ENCODE measurements at places on chromosomes 5 and 9.
A peak's percentile ranks its signal among the peaks of the same experiment; 100 is the strongest.

DNA sequence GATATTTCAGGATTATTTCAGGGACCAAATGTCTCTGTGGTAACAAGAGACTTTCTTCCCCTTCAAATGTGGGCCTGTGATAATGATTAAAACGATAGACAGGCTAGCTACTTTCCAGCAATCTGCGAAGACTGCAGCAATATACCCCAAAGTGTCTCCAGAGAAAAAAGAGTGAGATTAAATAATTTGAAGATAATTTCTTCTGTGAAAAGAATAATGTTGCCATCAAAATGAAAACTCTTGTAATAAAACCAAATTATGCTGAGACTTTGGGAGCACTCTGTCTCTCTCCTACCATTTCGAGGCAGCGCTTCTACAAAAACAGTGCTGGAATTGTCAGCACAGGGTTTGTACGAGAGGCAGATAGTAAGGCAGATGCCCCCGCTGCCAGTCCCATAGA, 104.2 kb upstream of the SPOCK1 start:
- DNase-seq, result no peak

DNA sequence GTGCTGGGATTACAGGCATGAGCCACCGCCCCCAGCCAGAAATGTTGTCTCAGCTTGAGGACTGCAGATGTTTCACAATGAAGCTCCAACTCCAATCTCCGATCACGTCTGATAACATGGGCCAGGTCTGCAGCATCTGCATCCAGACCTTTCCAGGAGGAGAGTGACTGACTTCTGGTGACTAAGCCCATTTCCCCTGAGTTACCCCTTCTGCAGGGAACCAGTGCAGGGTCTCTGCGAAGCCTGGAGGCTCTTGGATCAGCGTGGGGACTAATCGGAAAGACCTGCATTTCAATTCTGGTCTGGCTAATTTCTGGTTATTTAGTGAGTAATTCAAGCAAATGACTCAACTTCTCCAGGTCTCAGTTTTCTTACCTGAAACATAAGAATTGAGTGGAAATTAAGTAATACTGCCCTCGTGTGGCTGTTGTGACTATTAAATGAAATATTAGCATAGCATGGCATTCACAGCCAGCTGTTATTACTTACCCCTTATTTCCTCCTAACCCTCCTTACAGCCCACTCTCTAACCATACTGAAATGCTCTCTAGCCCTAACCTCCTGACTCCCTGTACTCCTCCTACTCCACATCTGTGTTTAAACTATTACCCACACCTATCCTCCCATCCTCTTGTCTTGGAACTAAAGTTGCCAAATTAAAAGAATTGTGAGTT, 2.2 kb upstream of the GNPDA1 start:
- DNase-seq, result peak; percentile 68

GRCh38 chr9:108085294-108085693, 595.7 kb upstream of the KLF4 start:
- DNase-seq, result no peak

DNA sequence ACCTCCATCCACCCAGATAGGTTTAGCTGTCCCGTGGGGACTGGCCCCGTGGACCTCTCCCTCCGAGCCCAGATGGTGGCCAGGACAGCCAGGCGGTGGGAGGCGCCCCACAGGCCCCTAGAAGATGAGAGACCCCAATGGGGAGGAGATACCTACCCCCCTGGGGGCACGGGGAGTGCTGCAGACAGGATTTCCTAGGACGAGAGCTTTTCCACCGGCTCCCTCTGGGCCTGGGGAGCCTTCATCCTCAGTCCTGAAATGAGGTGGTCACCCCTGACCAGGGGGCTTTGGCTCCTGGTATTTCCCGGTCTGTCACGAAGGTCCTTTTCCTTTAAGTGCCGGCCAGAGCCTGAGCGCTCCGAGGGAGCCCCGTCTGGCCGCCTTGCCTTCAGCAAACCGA, 46.8 kb downstream of the MRPL36 start:
- no peak for DNase-seq

GRCh38 chr5:66197764-66198405, 53.8 kb downstream of the SREK1 start:
- DNase-seq, result no peak

DNA sequence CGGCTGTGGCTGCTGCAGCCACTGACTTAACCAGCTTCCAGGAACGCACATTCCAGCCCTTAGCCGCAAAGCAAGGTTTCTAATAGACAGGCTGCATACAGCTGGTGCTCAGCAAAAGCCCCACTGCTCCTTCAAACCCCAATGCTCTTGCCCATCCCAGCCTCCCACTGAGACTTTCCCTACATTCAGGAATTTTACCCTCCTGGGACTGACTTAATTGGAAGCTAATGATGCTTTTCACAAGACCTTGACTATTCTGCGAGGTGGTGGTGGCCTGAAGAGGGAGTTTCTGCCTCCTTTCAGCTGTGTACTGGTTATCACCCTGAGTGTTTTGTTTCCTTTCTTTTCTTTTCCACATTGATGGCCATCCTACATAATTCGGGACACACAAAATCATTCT, 164.9 kb upstream of the IRX1 start:
- DNase-seq, result no peak
